Fibroblast of mammary gland (primary cell): ENCODE measurements at places on chromosomes 2 and 18.

DNA sequence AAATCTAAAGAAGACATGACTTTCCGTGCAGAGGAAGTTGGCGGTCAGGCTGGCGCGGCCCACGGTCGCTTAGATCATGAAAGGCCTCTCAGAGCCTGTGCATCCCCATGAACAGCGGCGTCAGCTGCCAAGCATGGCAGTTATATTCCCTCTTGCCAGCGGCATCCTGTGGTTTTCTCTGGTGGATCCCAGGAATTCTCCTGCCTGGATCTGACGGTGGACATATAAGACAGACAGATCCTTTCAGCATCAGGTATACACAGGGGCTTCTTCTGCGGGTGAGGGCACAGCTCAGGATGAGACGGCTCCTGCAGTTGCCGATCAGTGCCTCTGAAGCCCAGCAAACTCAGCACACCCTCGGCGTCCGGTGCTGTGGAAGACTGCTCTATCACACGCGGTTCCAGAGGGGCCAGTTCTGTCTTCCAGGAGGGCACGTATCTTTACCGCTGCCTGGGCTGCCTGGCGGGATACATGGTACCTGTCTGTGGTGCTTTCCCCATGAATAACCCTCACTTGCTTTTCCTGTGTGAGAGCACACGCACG, 157.8 kb downstream of the LDLRAD4 start:
- no peak for DNase-seq

- DNase-seq: peak; percentile 34
Observed at GRCh38 chr18:8424917-8425725, 184.1 kb upstream of the RAB12 start.

DNA sequence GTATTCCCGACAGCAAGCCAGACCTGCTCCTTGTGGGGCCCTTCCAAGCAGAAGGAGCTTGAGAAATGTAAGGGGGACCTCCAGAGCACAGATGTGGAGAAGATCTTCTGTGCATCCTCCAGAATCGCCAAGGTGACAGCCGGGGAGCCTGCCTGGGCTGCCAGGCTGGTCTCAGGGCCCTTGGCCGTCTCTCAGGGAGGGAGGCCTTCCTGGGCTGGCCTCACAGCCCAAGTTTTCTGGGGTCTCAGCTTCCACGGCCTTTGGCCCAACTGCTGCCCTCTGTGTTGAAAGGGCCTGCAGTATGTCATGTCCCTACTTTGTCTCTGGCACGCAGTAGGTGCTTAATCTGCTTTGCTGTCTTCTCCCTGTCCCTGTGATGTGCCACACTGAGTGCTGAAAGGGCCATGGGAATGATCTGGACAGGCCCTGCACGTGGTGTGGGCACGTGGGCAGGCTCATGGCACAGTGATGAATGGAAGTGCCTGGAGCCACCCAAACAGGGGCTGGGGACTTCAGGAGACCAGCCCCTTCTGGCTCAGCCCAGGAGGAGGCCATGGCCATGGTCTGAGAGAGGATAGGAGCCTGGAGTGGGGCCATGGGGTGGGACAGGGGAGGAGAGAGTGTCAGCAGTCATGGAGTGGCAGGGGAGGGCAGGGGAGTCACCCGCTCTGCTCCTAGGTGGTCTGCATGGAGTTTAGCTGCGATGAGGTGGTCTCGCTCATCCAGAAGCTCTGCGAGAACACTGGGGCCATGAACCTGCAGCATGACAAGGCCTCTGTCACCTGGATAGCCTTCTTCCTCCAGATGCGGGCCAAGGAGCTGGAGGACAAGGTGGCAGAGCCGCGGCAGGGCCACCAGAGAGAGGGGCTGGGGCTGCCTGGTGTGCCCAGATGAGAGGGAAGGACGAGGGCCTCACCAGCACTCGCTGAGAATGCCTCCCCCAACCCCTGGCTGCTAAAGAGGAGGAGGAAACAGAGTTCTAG, 35.4 kb downstream of the HJURP start:
- no peak for DNase-seq

DNA sequence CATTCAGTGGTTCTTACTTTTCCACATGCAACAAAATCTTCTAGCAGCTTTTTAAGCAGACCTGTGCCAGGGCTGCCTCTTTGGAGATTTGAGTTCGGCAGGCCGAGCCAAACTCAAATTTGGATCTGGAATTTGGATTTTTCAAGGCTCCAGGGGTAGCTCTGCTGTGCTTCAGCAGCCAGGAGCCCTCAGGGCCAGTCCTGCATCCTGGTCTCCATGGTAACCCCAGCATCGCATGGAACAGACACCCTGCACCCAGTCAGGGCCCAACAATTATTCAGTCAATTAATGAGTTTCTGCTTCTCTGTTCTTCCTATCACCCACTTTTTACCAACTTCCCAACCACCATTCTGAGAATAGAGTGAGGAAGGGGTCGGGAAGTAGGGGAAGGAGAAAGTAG, 30.0 kb downstream of the EN1 start:
- no peak for DNase-seq

- peak; percentile 59 for DNase-seq
Observed at GRCh38 chr2:215973954-215974699, 39.2 kb downstream of the MREG start.

DNA sequence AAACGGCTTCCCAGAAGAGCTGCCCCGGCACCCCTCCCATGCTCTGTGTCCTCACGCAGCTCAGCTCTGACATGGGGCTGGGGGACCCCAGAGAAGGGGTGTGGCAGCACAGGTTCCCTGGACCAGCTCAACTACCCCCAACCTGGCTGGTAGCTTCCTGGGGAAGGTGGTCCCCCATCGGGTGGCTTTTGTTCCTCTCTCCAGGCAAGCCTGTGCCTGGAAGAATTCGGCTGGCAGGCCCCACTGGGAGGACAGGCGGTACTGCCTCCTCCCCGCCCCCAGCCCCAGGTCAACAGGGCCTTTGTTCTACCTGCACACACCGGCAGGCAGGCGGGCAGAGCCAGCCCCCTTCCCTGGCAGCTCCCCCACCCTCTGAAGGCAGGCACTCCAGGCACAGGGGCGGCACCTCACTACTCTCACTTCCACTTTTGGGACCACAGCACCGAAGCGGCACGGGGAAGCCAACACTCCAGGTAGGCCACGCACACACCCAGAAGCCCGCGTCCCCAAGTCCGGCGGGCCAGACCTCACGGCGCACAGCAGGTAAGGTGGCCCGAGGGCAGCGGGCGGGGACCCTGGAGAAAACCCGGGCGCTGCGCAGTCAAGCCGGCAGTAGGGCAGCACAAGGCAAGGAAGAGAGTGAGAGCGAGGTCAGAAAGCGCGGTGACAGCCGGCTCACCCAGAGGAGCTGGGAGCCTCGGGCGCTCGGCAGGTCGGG, 1.3 kb downstream of the HS6ST1 start:
- no peak for DNase-seq

GRCh38 chr2:216235896-216236295, 126.7 kb downstream of the XRCC5 start:
- DNase-seq: no peak

- no peak for DNase-seq
Observed at GRCh38 chr2:126620302-126620701, 35.7 kb upstream of the GYPC start.

- no peak for DNase-seq
Observed at GRCh38 chr18:55637204-55637603, 49.2 kb upstream of the TCF4 start.

- no peak for DNase-seq
Observed at GRCh38 chr2:136134126-136134525, 16.2 kb upstream of the CXCR4 start.

GRCh38 chr2:1972948-1973347, 228.6 kb upstream of the PXDN start:
- no peak for DNase-seq

DNA sequence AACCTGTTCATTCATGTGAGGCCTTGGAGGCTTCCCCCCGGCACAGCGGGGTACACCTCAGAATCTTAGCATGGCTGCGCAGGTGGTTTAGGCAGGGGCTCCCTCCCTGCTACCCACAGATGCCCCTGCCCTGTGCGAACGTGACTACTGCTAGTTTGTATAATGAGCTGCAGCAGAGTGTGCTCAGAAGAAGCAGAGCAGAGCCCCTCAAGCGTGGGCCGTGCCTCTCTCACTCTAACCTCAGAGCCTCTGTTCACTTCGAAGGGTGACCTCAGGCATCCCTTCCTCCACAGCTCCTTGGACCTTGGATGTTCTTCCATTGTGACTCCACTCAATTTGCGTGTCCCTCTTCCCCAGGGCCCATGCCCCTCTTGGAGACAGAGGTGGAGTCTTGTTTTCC, 161.6 kb downstream of the CTIF start:
- no peak for DNase-seq

GRCh38 chr2:161578998-161579397, 45.2 kb upstream of the SLC4A10 start:
- DNase-seq: no peak

DNA sequence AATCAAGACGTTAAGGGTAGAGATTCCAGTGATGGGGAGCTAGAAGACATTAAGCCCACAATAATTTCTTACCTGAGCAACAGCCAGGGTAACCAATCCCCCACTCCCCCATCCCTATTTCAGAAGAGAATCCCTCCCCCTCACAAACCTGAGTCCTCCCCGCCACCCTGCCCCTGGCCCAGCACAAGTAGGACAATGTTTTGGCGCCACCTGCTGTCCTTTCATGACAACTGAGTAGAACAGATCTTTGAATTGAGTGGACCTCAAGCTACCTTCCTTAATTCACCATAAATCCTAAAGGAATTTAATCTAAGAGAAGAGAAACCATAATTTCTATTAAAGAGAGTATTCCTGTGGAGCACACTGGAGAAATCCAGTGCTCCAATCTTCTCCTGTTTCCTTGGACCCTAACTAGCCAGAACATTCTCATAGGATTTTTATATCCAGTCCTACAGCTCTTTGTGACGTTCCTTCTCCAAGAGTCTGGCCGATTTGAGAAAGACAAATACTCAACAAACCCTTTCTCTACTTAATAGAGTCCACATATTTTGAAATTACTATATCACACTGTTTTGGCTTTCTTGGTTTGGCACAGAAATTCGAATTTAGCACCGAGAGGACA, 41.1 kb downstream of the NHEJ1 start:
- peak; percentile 67 for DNase-seq

DNA sequence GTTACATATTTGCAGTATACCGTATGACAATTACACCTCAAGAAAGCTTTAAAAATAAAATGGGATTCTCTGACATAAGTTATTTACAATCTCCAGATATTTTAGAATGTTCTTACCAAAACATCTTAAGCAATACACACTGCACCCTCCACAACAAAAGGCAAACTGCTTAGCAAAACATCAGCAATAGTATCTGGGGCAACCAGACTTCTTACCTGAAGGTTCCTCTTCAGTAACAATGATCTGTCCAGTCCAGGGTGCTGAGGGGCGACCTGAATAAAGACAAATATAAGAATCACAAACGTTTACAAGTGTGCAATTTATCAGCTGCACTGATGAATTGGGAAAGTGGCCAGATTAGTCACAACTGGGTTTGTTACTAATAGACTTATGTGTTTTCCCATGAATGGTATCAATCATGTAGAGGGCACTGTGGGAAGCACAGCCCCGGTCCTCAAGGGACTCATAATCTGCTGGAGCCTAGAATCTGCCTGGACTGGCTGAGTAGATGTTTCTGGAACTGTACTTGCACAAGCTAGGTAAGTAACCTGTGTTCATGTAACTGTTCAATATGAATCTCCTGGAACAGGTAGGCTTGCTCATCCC, 70.7 kb downstream of the MYOM1 start:
- peak; percentile 84 for DNase-seq

DNA sequence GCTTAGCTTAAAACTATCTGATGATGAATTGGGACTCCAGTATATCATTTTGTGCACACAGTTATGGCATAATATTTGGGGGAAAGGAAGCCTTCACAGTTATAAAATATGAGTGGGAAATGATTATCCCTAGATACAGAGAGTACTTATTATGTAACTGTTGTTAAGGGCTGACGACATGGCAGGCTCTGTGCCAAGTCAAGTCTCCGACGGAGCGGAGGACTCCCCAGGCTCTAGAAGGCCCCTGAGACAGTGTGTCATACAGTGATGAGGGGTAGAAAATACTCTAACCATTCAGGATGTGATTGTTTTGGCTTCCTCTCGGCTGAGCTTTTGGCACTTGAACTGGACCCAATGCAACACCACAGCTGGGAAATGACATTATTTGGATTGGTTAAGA, 211.8 kb downstream of the SLC8A1 start:
- DNase-seq: peak; percentile 96

- DNase-seq: no peak
Observed at GRCh38 chr2:67612576-67613042, 215.5 kb downstream of the ETAA1 start.

- DNase-seq: no peak
Observed at GRCh38 chr2:159916511-159916910, 118.5 kb upstream of the CD302 start.

GRCh38 chr2:102055346-102055990, 63.7 kb downstream of the IL1R2 start:
- peak; percentile 72 for DNase-seq

DNA sequence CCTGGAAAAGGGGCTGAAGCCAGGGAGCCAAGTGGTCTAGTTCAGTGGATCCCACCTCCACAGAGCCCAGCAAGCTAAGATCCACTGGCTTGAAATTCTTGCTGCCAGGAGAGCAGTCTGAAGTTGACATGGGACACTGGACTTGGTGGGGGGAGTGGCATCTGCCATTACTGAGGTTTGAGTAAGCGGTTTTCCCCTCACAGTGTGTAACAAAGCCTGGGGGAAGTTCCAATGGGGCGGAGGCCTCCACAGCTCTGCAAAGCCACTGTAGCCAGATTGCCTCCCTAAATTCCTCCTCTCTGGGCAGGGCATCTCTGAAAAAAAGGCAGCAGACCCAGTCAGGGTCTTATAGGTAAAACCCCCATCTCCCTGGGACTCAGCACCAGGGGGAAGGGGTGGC, 144.4 kb downstream of the PTPRM start:
- DNase-seq: no peak

GRCh38 chr2:192559587-192559986, 364.9 kb upstream of the TMEFF2 start:
- DNase-seq: no peak

DNA sequence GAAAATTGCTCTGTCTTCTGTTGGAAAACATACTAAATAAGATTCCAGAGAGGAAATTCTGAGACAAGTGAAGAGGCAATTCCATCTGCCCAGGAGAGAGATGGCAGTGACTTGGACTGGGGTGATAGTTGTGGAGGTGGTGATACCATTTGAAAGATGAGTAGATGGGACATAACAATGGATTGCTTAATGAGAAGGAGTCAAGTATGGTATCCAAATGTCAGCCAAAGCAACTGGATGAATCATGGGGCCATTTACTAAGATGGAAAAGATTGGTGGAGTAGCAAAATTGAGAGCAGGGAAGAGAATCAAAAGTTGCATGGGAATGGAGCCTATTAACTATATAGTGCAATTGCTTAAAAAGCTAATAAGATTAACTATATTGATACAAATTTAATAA, 222.1 kb downstream of the ETAA1 start:
- peak; percentile 44 for DNase-seq
